H4 (cell line): ENCODE measurements at places on chromosomes 13 and 19. TPM values are rescaled to one million over a fixed set of nuclear protein-coding genes. Genes with fewer than 3 reads are reported as not detected.

FXYD3 gene
- not detected in 2 replicates for total RNA-seq

ATG4D gene
- 13.1 and 18.6 TPM in 2 replicates for total RNA-seq

PNMA8B gene
- total RNA-seq: not detected in 2 replicates

- DNase-seq: no peak
These were observed 3.7 kb upstream of the IRS2 start for GRCh38 chr13:109790086-109790485.

DNA sequence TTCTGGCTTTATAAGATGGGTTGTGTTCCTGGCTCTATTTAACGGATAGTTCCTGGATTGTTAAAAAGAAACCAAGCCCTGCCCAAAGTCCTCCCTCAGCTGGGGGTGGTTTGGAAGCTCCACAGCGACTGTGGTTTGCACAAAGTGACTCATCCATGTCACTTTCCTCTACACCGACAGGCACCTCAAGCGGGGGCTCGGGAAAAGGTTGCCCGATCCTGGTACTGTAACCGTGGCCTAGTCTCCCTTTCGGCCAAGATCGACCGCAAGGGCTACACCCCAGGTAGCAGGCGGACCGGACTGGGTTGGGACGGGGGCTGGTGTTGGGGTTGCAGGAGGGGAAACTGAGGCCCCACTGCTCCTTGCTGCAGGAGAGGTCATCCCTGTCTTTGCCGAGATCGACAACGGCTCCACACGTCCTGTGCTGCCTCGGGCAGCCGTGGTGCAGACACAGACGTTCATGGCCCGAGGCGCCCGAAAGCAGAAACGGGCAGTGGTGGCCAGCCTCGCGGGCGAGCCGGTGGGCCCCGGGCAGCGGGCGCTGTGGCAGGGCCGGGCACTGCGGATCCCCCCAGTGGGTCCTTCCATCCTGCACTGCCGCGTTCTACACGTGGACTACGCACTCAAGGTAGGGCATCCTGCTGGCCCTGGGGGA lies 1.6 kb downstream of the ARRDC2 start:
- peak; percentile 71 for DNase-seq

DNA sequence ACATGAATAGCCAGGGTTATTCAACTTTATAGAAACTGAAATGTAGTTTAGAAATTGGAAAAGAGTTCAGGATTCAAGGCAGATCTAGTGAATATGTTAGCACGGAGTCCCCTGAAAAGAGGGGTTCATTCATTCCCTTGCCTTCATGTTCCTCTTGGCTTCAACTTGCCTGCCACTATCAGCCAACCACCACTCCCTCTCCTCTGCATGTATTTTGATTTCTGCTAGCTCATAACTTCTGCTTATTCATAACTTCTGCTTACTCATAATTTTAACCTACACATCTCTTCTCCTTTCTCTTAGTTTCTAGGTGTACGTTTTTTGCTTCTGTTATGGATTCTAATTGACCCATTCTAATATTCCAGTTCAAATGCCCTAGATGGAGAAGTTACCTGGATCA lies 5.5 kb upstream of the SERTM1 start:
- no peak for DNase-seq

DNA sequence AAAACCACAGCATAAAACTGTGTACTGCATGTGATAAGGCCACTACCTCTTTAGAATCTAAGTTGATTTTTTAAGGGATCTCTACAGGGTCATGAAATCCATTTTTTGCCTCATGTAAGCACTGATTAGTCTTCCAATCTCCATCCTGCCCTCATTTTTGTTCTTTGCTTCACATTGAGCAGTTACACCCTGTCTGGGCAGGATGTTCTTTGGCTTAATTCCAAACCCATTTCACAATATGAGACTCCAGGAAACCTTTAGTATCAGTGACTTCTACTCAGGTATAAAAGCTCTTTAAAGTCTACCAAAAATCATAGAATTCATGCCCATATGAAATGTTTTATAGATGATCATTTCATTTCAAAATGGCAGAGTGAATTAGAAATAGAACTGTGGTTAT lies 592.6 kb downstream of the TBC1D4 start:
- DNase-seq: peak; percentile 6

GRCh38 chr13:75021151-75021550 lies 460.8 kb downstream of the TBC1D4 start:
- DNase-seq: no peak

ZNF234 gene
- total RNA-seq: 2.7 and 4.2 TPM in 2 replicates

C19orf81 gene
- 5.0 and 5.3 TPM in 2 replicates for total RNA-seq

DNA sequence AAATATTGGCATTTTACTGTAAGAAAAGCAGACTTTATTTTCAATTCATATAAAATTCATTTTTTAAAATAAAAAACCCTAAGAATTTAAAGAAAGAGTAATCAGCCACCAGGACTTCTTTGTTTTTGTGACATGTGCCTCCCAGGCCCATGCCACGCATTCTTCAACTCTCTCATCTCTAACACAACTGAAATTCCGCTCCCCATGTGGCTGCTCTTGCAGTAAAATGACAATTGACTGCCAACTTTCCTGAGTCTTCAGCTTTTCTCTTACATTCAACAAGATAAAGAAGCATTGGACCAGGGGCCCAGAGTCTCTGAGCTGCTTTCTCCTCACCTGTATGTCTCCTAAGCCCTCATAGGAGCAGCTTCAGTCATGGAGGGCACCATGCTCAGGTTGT lies 372.1 kb downstream of the UQCRFS1 start:
- no peak for DNase-seq

GRCh38 chr13:57634839-57635165 lies 3.3 kb downstream of the PCDH17 start:
- DNase-seq: no peak

GRCh38 chr13:50866817-50867636 lies 23.5 kb upstream of the DLEU7 start:
- peak; percentile 65 for DNase-seq

DNA sequence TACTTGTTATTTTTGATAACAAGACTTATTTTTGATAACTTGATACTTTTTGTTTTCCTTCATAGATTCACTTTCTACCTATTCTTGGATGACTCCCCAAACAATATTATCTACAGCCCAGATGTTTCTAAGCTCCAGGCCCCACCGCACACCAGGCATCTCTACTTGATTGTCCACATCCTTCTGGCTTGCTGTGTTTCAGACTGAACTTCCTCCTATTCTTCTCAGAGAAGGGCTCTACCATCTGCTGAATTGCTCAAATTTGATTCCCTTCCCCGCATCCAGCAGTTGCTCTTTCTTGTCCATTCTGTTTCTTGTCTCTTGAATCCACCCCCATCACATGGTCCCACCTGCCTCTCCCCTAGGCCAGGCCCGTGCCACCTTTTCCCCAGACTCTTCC lies 13.0 kb downstream of the NUDT15 start:
- no peak for DNase-seq

GRCh38 chr19:497491-497868 lies 1.2 kb downstream of the MADCAM1 start:
- no peak for DNase-seq

CEACAM7 gene
- not detected in 2 replicates for total RNA-seq

GRCh38 chr13:33174491-33174890 lies 111.1 kb downstream of the STARD13 start:
- DNase-seq: no peak

- no peak for DNase-seq
These were observed 32.9 kb downstream of the CCDC122 start for GRCh38 chr13:43846496-43847158.

- no peak for DNase-seq
These were observed 31.9 kb downstream of the INTS6 start for GRCh38 chr13:51420681-51421490.

GRCh38 chr19:45464852-45465441 lies 2.8 kb upstream of the FOSB start:
- DNase-seq: no peak

DNA sequence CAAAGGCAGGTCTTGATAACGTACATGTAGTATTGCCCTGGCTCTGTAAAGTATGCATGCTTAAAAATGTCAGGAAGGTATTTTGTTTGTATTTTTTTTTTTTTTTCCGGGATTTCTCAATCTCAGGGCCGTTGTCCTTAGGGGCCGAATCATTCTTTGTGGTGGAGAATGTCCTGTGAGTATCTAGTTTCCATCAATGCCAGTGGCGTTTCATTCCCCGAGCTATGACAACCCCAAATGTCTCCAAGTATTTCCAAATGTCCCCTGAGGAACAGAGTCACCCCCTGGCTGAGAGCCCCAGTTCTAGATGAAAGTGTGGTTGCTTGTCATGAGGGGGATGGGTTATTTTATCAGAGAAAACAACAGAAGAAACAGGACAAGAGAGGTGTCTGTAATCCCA lies 68.7 kb downstream of the ACSBG2 start:
- no peak for DNase-seq

DNA sequence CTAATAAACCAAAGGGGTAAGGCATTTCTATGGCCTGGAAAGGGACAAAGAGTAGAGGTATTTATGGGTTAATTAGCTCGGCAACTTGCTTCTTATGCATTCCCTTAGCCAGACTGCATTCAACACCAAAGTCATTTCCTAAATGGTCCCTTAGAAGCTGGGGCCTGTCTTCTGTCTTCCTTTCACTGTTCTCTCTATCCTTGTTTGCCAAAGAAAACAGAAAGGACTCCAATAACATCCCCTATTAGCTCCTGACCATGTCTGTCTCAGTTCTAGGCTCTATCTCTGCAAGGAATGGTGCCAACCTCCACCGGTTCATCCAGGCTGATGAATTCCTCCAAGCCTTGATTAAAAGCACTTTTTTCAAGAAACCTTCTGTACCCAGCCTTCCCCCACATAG lies 123.5 kb downstream of the KCTD12 start:
- no peak for DNase-seq

GRCh38 chr13:112734696-112735547 lies 45.1 kb downstream of the ATP11A start:
- no peak for DNase-seq

DNA sequence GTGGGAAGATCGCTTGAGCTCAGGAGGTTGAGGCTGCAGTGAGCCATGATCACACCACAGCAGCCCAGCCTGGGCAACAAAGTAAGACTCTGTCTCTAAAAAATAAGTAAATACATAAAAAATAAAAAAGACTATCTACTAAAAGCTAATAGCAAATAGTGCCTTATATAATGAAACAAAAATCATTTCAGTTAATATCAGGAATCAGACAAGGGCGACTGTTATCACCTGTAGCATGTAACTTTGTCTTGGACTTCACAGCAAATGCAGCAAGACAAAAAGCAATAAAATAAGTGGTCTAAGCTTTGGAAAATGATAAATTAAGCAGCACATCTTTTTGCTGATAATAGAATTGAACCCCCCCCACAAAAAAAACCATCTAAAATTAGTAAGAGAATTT lies 21.2 kb upstream of the GPI start:
- no peak for DNase-seq

PSG11 gene
- not detected in 2 replicates for total RNA-seq

- DNase-seq: peak; percentile 19
These were observed 145.6 kb upstream of the KLHL1 start for GRCh38 chr13:70253834-70254233.

DNA sequence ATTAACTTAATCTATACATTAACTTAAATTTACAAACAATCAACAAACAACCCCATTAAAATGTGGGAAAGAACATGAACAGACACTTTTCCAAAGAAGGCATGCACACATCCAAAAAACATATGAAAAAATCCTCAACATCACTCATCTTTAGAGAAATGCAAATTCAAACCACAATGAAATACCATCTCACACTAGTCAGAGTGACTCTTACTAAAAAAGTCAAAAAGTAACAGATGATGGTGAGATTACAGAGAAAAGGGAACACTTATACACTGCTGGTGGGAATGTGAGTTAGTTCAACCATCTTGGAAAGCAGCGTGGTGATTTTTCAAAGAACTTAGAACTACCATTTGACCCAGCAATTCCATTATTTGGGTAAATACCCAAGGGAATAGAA lies 759.2 kb upstream of the SLITRK1 start:
- no peak for DNase-seq

EDNRB gene
- 0.29 TPM in 1 of 2 replicates, not detected in the other for total RNA-seq

DNA sequence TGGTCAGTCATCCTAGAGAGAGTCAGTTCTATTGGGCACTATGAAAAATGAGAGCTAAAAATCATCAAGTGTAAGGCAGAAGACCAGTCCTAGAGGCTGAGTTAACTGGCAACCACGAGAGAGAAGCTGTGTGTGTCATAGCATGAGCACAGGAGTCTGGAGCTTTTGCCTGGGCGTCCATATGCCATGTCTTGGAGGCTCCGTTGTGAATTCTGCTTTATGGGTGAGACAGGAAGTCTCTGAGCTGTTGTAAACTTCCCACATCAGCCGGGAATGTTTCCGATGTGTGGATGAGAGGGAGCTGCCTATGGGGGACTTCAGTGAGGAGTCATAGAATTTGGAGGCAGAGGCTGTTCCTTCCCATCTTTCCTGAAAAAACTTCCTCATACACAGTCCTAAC lies 120.0 kb downstream of the ITGBL1 start:
- DNase-seq: no peak

- DNase-seq: no peak
These were observed 7.6 kb downstream of the KLHL26 start for GRCh38 chr19:18644196-18645034.

GRCh38 chr19:21611659-21612402 lies 106.4 kb downstream of the ZNF429 start:
- no peak for DNase-seq

THSD1 gene
- total RNA-seq: 1.5 and 1.6 TPM in 2 replicates

HSD17B14 gene
- total RNA-seq: not detected in 2 replicates

- no peak for DNase-seq
These were observed 11.2 kb upstream of the PROZ start for GRCh38 chr13:113147206-113147605.

GRCh38 chr19:47694466-47695273 lies 18.6 kb upstream of the EHD2 start:
- no peak for DNase-seq

DNA sequence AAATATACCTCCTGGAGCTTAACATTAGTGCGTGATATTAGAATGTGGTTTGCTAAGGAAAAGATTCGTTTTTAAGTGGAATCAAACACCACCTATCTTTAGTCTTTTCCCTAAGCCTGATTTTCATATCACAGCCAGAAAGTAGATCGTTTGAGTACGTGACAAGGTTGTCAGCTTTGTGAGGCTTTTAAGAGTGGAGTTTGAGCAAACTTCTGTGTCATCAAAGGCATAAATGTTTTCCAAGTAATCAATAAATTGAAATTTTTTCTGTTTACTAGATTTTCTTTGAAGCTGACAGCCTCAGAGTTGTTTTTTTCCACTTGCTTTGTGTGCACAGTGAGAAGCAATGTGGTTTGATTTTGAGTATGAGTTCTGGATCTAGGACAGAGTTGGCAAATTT lies 6.5 kb upstream of the ZNF331 start:
- no peak for DNase-seq

NTF4 gene
- total RNA-seq: not detected in 2 replicates

GRCh38 chr19:14577885-14578427 lies 4.9 kb upstream of the CLEC17A start:
- DNase-seq: no peak

DNA sequence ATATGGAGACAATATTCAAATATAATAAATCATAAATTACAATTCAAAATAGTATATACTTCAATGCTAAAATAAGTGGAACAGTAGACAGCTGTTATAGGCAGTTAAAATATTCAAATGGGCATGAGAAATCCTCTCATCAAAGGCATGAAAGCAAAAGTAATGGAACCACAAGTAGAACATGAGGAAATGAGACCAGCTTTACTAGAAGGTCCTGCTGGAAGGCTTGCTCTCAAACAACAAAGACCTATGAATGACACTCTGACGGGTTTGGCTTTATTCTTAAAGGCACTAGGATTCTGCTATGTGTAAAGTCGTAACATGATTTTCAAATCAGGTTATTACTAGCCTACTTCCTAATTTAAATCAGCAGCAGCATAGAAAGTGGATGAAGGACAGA lies 148.1 kb downstream of the VWA8 start:
- DNase-seq: no peak

PRTN3 gene
- total RNA-seq: 0.72 TPM in 1 of 2 replicates, not detected in the other

PSG1 gene
- not detected in 2 replicates for total RNA-seq

CGB1 gene
- 0.77 and 11.4 TPM in 2 replicates for total RNA-seq

GRCh38 chr13:40534456-40534855 lies 132.0 kb downstream of the FOXO1 start:
- DNase-seq: no peak

SERP2 gene
- total RNA-seq: not detected in 2 replicates

GRIN2D gene
- not detected in 2 replicates for total RNA-seq
